ENCODE measurements at places on chromosomes 7 and 10. TPM values are rescaled to one million over a fixed set of nuclear protein-coding genes. Genes with fewer than 3 reads are reported as not detected.

- peak overlapping the region; percentile 93 for H3K27ac ChIP-seq
- H3K4me1 ChIP-seq, result no peaks in the 10 kb centered on the region
- no peaks in the 10 kb centered on the region for H3K36me3 ChIP-seq
- DNase-seq, result no peak
- peak overlapping the region; percentile 82 for H3K4me3 ChIP-seq
Observed at GRCh38 chr10:118753331-118754228, 1.2 kb downstream of the CACUL1 start.

GRCh38 chr7:11760372-11760771 lies 71.6 kb downstream of the THSD7A start:
- H3K4me1 ChIP-seq, result no peaks in the 10 kb centered on the region
- no peaks in the 10 kb centered on the region for H3K36me3 ChIP-seq
- no peak overlapping the region for H3K27ac ChIP-seq

GRCh38 chr7:131654668-131655326 lies 98.4 kb upstream of the PODXL start:
- H3K27ac ChIP-seq, result no peak overlapping the region
- peak; percentile 84 for DNase-seq
- no peaks in the 10 kb centered on the region for H3K36me3 ChIP-seq
- no peaks in the 10 kb centered on the region for H3K4me1 ChIP-seq

DNA sequence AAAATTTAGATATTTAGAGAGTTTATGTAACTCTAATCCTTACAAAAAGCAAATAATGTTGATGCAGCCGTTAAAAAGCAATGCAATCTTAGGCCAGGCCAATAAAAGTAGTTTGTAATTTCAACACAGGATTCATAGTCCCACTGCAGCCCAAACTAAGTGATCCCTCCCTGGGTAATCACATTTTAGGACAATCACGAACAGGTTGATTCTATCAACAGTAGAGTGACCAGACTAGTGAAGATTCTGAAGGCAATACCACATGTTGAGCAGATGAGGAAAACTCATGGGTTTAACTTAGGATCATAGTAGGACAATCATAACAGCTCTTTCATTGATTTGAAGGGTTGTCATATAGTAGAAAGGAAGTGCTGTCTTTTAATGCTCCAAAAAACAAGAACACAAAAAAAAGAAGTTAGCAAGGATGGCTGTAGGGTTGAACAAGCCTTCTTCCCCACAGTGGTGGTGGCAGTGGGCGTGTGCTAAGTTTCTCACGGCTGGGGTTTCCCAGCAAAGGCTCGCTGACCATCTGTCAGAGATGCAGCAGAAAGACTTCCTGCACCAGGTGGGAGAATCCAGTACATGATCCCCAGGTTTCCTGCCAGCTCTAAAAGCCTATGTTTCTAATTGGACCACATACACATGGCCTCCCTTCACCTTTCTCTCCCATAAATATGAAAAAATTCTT lies 212.2 kb downstream of the CHRM2 start:
- H3K4me3 ChIP-seq, result no peak overlapping the region
- no peak overlapping the region for H3K27ac ChIP-seq
- H3K36me3 ChIP-seq, result no peaks in the 10 kb centered on the region
- no peak for DNase-seq
- H3K27me3 ChIP-seq, result no peaks in the 10 kb centered on the region

GRCh38 chr7:123709525-123709924 lies 39.3 kb downstream of the WASL start:
- no peaks in the 10 kb centered on the region for H3K27me3 ChIP-seq
- H3K36me3 ChIP-seq, result no peaks in the 10 kb centered on the region
- no peak overlapping the region for H3K27ac ChIP-seq
- DNase-seq, result no peak

The ETV1 gene
- total RNA-seq, result 35.3 TPM

The ACHE gene
- total RNA-seq, result 6.7 TPM

The EBF3 gene
- total RNA-seq, result 2.1 TPM

Data from uterus (tissue), 4 donors.